ENCODE measurements at places on chromosomes 7 and 10.

DNA sequence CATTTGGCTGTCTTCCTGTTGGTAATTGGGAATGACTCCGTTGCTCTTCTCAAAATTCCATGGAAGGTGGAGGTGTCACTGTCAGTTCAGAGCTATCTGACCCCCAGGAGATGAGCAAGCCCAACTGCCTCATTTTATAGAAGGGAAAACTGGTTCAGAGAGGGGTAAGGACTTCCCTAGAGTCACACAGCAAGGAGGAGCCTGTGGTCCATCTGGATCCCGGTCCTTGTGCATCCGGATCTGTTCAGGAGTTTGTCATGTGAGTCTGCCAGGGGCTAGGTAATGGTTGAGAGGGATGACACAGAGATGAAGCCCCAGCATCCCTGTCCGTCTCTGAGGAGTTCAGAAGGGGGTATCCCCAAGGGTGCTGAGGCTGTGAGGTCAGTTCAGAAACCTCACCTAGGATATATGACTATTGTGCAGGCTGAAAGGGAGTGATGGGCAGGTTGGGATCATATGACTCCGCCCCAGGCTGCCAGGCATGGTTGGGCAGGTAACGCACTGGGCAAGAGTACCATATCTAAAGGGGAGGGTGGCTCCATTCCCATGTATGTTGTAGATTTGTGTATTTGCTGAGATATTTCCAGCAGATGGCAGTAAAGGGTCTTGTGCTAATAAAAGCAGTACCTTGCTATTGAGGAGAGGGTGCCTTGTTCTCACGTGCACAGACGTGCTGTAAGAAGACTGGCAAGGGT lies 16.0 kb upstream of the SLC29A3 start:
- peak; percentile 48 for DNase-seq

GRCh38 chr10:73931767-73932619 lies 21.1 kb downstream of the PLAU start:
- DNase-seq, result no peak

DNA sequence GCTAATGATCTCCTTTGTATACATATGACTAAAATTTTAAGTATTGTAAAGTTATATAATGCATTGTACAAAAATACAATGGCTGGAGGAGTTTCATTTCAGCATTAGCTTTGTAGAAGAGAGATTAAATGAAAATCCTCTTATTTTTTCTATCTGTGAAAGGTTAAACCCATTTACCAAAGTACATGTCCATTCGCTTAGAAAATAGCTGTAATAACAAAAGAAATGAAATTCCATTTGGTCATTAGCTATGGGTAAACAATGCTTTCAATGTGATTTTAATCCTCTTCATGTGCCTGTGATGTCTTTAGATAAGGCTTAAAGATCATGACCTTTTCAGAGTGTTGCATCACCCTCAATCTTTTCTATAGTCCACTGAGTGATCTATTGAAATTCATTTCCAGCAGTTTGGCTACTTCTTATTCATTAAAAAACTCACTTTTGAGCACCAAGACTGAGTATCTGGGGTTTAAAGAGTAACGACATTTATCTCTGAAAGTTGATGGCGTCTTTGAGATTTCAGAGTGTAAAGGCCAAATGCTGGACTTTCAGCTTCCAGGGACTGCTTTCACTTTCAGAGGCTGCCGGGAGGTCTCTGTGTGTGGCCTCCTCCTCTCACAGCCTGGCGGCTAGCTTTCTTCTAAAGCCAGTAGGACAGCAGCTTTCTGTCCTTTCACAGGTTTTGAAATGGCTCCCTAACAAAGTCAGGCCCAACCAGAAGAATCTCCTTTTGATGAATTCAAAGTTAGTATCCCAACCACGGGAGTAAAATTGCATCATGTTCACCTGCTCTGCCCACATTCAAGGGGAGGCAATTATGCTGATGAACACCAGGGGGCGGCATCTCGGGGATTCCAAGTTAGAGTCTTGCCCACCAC lies 701.4 kb upstream of the COBL start:
- no peak for DNase-seq

GRCh38 chr10:122112625-122113160 lies 123.7 kb downstream of the TACC2 start:
- peak; percentile 96 for DNase-seq

- no peak for DNase-seq
Measured at GRCh38 chr10:124698545-124699469, 45.4 kb downstream of the FAM53B start.

- no peak for DNase-seq
Measured at GRCh38 chr7:159112136-159113011, 32.3 kb downstream of the VIPR2 start.

DNA sequence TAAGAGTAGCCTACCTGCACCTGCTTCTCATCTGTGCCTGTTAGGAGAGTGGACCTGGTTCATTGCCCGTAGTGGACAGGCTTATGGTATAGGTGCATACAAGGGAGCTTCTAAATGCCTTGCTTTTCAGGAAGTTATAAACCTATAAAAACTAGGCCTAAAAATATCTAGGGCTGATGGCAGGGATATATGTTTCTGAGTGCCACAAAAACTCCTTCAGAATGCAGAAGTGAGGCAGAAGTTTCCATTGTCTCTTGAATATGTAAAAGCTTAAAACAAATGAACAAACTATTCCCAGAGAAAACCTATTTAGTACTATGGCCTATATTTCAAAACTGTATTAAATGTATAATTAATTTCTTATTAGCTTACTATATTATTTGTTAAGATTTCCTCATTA lies 91.8 kb downstream of the RNLS start:
- no peak for DNase-seq

DNA sequence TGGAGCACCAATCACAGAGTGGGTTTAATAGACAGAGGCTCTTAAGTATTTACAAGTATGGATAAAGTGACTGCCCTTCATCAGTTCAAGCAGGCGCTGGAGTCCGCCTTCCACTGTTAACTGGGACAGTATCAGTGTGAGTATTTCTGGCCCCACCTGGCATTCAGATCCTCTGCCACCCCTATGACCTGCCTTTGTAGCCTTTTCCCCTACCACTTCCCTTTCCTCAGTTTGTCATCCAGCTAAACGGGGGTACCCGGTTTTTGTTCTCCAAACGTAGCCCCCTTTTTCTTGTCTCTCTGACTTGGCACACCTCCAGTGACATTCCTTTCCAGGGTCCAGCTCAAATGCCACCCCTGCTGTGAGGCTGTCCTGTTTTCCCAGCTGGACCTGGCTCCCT lies 134.4 kb downstream of the SNX10 start:
- no peak for DNase-seq

DNA sequence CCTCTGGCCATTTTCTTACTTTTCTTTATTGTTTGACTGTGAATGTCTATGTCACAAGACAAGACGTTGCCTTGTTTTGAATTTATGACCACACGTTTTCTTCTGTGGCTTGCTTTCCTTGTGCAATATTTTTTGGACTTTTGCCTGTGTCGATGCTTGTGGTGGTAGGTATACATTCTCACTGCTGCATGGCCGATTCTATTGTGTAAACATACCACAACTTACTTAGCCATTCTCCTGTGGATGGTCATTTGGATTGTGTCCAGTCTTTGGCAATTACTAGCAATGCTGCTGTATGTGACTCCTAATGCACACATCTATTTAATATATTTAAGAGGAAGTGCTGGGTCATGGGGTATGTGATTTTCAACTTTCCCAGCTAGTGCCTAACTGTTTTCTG lies 18.0 kb upstream of the DLG5 start:
- peak; percentile 92 for DNase-seq

GRCh38 chr7:153406486-153406872 lies 645.7 kb upstream of the DPP6 start:
- DNase-seq, result no peak

- DNase-seq, result no peak
Measured at GRCh38 chr7:154744256-154744860, 258.6 kb downstream of the PAXIP1 start.

- DNase-seq, result no peak
Measured at GRCh38 chr10:110818311-110819256, 53.1 kb upstream of the PDCD4 start.

GRCh38 chr10:71684356-71685173 lies 35.0 kb downstream of the C10orf105 start:
- no peak for DNase-seq

DNA sequence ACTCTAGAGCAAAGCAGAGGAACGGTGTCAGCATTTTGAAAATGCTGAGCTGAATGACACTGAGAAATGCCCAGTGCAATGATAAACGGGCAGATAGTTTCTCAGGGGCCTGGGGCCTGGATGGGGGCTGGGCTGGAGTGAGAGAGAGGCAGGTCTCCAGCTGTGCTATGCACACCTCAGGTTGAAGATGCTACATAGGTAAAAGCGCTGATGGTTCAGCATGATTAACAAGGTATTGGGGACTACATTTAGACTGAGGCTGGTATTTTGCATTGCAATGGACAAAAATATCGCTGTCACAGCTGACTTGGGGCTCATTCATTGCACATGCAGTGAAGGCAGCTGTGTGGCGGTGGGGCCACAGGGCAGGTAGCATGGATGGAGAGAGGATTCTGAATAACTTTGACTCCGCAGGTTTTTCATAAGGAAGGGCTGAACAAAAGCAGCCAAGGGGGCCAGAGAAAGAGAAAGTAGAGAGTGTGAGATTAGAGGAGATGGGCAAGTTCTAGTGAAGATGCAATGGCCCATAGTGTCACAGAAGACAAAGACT lies 290.8 kb upstream of the ZNF32 start:
- DNase-seq, result no peak

- DNase-seq, result peak; percentile 69
Measured at GRCh38 chr7:74199551-74200355, 10.1 kb upstream of the LAT2 start.

- DNase-seq, result no peak
Measured at GRCh38 chr10:101305320-101306241, 48.4 kb upstream of the BTRC start.

- DNase-seq, result no peak
Measured at GRCh38 chr7:44995555-44996493, 4.2 kb upstream of the CCM2 start.

DNA sequence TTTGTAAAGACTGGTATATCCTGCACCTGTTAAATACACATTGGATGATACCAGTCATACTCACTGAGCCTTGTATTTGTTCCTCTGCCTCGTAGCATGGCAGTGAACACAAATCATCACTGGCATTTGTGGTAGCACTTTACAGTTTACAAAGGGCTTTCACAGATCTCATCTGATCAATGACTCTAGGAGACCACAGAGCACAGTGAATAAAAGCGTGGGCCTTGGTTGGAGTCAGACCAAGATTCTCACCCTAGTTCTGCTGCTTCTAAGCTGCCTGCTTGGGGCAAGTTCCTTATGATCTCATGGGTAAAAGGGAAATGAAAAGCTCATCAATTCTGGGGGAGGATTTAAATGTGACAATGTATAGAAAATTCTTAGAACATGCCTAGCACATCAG lies 129.9 kb upstream of the AGK start:
- DNase-seq, result no peak

DNA sequence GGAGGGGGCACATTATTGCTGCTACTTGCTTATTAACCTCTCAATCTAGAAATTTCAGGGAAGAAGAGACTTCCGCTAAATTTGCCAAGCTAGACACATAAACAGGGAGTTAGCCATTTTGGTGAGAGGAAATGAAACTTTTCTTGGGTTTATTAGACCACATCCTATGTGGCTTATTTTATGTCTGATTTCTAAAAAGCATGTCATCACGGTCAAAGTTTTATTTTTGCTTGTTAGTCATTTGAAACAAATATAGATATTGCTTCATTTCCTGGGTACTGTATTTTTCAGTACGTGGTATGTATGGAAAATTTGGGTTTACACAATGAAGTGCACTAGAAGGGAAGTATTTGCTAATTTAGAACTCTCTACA lies 144.1 kb downstream of the TCF7L2 start:
- DNase-seq, result peak; percentile 43

GRCh38 chr7:73769481-73770001 lies 529 bp downstream of the CLDN3 start:
- no peak for DNase-seq

GRCh38 chr10:60767424-60767823 lies 10.9 kb upstream of the CDK1 start:
- DNase-seq, result no peak

GRCh38 chr7:47128700-47129099 lies 453.2 kb downstream of the TNS3 start:
- DNase-seq, result no peak

DNA sequence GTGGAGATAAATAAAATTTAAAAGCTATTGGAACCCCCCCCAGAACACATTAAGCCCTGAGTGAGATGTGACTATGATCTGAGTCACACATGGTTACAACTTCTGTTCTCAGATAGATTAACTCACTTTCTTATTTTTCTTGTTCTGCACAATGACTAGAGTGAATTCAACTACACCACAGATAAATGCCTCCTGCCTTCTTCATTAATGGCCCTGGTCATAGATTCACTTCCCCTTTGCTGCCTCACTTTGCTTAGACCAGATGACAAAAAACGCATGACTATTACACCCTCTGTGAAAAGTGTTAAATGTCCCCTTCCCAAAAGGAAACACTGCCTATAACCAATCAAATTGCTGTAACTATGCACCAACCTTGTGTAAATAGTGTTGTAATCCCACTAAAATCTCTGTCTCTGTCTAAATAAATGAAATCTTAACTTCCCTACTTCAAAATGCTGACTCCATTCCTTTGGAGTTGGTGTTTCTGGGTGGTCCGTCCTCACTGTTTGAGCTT lies 49.4 kb downstream of the AKR1D1 start:
- DNase-seq, result peak; percentile 56

DNA sequence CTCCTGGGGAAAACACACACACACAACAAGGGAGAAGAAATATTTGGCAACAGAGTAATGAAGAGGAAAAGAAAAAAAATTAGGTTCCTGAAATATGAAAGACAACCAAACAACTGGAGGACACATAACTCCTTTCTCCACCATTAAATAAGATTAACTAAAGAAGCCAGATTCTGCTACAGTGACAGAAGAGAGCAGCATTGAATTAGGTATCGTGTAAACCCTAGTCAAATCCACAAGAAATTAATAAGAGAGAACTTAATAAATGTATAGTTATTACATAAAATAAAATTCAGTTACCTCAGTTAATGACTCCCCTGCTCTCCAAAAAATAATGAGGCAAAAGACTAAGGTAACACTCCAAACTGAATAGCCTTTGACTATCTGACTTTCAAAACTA lies 306.7 kb downstream of the CRPPA start:
- peak; percentile 43 for DNase-seq

DNA sequence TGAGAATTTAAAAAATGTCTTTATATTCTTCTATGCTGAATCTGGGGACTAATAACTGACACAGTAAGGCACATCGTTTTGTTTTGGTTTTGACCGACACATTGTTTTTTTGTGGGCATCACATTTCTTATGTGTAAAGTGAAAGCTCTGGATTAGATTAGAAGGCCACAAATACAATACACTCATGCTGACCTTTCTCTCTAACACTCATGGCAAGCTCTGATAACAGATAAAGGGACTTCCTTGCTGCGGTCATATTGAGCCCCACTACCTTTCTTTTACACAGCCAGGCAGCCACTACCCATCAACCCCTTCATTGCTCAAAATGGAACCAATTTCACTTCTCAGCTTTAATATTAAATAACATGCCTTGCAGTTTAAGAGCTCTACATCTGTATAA lies 26.0 kb downstream of the PPP1R3A start:
- DNase-seq, result no peak

Data from EL (cell line).